ENCODE measurements at places on chromosomes 3 and 15.

DNA sequence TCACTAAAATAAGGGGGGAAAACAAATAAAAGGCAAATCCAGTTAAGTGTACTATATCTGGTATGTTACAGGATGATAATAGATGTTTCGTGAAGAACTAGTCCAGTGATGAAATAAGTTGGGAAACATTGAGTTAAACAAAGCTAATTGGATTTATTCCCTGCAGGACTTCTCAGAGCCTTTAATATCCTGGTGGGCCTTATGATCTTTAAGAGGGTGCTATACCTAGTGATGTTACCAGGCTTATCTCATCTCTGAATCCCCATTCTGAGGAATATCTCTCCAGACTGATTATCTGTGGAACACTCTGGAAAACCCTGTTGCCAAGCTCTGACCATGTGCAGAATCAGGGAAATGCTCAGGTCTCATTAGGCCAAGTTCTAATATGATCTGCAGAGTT, 54.8 kb upstream of the POMGNT2 start:
- DNase-seq: no peak

DNA sequence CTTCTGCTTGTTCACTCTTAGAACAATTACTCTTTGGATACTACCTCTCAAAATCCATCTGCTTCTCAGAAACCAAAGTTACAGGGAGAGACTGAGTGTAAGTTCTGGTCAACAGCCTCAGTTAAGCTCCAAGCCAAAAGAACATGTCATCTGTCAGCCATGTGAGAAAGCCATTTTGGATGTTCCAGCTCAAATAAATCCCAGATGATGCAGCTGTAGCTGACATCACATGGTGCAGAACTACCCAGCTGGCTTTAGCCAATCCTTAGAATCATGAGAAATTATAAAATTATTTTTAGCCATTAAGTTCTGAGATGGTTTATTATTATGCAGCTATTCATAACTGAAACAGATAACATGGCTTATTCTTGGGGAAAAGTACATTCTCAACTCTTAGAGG, 696.0 kb downstream of the ZNF385D start:
- DNase-seq: no peak

DNA sequence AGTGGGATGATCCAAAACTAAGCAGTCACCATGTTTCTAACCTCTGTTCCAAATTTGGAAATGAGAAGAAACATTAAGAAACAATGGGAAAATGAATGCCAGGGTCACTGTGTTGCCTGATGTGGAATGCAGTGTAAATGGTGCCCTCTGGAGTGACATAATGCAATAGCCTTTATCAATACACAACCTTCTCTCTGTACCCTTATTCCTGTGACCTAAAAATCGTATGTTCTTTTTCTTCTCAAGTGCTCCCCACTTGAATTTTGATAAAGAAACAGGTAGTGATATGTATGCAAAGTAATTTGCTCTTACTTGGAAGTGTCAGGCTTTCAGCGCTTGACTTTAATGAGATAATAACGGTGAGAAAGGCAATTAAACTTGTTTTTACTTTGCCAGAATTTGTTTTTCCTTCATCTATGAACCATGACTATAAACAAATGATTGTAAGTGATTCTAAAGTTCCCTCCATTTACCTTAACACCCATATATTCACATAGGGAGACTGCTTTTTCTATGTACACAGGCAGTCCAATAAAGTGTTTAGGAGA, 145.8 kb upstream of the THRB start:
- peak; percentile 21 for DNase-seq

DNA sequence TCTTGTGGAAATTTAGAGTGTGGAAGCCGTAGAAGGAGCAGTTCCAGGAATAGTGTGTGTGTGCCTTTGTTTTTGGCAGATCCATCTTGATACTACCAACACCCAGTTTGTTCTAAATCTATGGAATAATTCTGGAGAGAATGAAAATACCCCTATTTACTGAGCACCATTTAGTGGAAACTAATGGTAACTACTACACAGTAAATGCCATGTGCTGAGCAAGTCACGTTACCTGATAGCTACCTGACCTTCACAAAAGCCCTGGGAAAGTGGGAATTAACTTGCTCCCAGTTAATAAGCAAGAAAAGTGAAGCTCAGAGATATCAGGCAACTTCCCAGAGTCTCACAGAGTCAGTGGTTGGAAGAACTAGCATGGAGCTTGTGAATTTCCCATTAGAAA, 137.7 kb downstream of the ARPP21 start:
- DNase-seq: no peak

DNA sequence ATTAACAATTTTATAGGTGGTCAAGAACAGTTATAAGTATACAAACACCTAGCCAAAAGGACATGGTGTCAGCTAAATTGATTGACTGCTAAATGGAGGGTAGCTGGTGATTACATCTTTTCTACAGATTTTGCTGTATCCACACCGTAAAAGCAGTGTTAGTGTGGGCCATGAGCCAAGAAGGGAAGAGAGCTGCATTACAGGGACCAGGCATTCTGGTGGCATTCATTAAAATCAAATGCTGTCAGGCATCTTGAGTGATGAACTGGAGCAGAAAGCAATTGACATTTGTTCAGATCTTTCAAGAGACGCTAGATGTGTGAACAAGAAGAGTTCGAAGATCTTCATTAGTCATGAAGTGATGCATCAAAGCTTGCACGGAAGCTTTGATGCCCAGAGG, 177.9 kb downstream of the ARPP21 start:
- DNase-seq: no peak

DNA sequence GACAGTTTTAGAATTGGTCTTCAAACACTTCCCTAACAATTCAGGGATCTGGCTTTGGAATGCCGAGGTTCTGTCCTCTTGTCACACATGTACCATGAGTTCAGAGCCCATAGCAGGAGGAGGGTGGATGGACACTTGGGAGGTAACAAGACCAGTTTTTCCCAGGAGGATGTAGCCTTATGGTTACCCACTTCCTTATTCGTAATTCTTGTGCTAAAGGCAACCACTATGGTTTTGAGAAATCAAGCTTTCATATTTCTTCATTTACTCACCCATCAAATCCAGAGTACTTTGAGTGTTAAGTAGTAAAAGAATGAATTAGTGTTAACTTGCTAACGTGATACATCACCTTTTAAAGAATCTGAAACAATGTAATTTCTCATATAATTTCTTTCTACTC, 479.6 kb upstream of the ALCAM start:
- no peak for DNase-seq

GRCh38 chr15:81293728-81294515, 30.0 kb downstream of the STARD5 start:
- no peak for DNase-seq

GRCh38 chr3:120145542-120146285, 51.5 kb upstream of the GSK3B start:
- DNase-seq: no peak

DNA sequence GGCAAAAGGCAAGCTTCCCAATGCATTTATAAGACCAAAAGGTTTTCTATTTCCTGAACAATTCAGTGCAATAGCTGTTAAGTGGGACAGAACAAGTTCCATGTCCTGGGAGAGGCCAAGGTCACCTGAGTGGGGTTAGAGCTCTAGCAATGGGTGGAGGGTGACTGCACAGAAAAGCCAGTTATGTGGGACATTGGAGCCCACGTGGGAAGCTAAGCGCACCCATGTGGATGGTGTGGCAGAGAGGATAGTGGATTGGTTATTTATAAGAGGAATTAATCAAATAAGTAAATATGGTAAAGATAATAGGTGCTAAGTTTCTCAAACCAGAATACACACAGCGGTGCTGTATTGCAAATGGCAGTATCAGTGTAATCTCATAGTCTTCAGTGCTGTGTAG, 6.3 kb downstream of the NSMCE3 start:
- no peak for DNase-seq

DNA sequence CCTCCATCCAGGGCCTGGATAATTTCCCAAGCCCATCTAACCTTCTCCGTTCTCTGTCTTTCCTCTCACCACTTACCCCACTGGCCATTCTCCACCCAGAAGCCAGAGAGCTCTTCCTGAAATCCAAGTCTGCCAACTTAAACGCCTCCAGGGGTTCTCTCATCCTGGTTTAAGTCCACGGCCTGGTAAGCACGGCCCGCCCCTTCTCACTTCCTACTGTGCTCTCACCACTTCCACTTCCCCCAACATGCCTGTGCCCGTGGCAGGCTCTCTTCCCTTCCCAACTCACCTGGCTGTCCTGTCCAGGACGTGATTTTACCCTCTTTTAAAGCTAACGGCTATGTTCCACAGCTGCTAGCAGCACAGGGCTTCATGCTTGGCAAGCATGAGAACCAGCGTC, 1.7 kb upstream of the CX3CR1 start:
- DNase-seq: no peak

- DNase-seq: peak; percentile 37
Measured at GRCh38 chr3:35393901-35394799, 245.2 kb upstream of the ARPP21 start.

- DNase-seq: no peak
Measured at GRCh38 chr15:92232317-92232716, 161.4 kb upstream of the ST8SIA2 start.

GRCh38 chr3:153855772-153856171, 265.4 kb upstream of the ARHGEF26 start:
- no peak for DNase-seq

DNA sequence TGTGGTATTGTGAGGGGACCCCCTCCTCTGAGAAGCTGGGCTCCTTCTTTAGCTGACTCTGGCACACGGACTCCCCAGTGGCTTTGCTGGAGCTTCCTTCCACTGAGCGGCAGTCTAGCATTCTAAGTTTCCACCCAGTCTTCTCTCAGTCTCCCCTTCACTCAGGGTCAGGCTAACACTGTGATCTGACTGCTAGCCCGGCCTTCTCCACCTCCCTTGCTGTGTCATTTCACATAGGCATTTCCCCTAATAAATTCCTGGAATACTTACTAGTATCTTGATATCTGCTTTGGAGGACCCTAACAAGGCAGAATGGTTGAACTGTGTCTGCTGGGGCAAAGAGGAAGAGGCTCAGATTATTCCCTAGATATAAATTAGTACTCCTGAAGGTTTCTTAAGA, 106.2 kb upstream of the THBS1 start:
- DNase-seq: no peak

- no peak for DNase-seq
Measured at GRCh38 chr3:44326019-44326418, 12.5 kb upstream of the TCAIM start.

- DNase-seq: no peak
Measured at GRCh38 chr15:45829336-45830153, 194.7 kb downstream of the SQOR start.

GRCh38 chr3:76514836-76515235, 525.1 kb upstream of the ROBO2 start:
- DNase-seq: no peak

GRCh38 chr15:41990243-41990605, 17.9 kb upstream of the EHD4 start:
- no peak for DNase-seq

GRCh38 chr3:140363801-140364200, 314.1 kb upstream of the TRIM42 start:
- no peak for DNase-seq

- no peak for DNase-seq
Measured at GRCh38 chr3:62502315-62503300, 129.3 kb upstream of the FEZF2 start.

DNA sequence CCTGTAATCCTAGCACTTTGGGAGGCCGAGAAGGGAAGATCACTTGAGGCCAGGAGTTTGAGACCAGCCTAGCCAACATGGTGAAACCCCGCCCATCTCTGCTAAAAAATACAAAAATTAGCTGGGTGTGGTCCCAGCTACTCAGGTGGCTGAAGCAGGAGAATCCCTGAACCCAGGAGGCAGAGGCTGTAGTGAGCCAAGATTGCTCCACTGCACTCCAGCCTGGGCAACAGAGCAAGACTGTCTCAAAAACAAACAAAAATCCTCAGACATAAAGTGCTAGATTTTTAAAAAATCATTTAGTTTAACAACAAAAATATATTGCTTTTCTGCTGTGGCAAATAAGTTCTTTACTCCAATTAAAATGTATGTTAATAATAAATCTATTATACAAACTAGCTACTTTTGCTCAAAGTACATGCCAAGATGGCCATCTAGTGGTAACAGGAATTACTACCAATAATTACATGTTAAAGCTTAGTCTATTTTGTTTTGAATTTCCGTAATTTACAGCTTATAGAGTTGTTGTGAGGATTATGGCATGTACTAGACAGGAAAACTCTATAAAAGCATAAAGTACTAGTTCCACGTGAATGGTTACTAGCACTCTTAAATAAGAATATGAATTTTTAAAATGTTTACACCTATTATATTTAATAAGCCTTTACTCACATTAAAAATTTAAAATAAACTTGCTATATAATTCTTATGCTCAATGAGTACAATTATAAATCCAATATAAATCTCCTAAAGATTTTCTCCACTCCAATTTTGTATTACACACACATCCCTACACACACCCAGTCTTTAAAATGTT, 39.0 kb downstream of the GABPB1 start:
- peak; percentile 25 for DNase-seq

GRCh38 chr15:100373942-100374341, 32.2 kb upstream of the ADAMTS17 start:
- DNase-seq: no peak

DNA sequence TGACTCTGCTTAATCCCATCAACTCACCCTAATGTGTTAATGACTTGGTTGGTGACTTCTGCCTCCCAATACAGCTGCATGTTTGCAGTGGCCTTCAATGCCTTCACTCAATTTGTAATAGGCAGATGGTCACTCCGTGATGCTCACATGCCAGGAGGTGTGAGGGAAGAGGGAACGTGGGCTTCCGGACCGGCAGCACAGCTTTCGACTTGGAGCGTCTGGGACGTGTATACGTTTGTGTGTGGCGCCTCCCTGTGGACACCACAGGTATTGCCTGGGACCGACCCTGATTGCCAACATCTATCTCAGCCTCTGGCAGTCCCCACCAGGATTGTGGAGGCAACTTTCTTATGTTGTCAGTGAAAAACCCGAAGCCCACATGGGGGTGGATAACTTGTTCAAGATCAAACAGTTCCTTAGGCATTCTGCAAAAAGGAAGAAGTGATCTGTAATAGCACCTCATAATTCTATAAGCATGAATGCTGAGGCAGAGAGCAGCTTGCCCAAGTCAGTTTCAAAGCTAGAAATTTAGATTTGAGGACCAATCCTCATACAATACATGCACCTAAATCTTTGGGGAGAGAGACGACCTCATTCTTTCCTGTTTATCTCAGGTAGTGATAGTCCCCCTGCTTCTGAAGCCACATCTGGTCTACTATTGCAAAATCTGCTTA, 16.9 kb downstream of the MRPL46 start:
- DNase-seq: peak; percentile 44

GRCh38 chr3:59313365-59313764, 263.5 kb upstream of the CFAP20DC start:
- no peak for DNase-seq

DNA sequence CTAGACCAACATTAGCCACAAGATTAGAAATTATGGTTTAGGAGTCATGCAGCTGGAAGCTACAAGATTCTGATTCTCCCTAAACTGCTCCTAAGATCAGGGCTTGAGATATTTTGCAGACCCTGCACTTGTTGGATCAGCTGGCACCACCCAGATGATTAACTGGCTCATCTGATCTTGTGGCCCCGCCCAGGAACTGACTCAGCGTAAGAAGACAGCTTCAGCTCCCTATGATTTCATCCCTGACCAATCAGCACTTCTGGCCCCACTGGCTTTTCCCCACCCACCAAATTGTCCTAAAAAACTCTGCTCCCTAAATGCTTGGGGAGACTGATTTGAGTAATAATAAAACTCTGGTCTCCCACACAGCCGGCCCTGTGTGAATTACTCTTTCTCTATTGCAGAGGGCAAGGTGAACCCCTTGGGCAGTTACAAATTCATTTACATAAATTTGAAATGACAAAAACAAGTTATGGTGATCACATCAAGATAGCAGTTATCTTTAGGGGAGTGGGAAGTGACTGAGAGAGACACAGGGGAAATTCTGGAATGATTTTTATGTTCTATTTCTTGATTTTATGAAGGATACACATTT, 76.5 kb downstream of the CD200R1L start:
- no peak for DNase-seq

GRCh38 chr3:52277972-52278509, 408 bp downstream of the WDR82 start:
- no peak for DNase-seq

Measured in left kidney (tissue), 8 donors.